ENCODE measurements at places on chromosomes 4 and X.

DNA sequence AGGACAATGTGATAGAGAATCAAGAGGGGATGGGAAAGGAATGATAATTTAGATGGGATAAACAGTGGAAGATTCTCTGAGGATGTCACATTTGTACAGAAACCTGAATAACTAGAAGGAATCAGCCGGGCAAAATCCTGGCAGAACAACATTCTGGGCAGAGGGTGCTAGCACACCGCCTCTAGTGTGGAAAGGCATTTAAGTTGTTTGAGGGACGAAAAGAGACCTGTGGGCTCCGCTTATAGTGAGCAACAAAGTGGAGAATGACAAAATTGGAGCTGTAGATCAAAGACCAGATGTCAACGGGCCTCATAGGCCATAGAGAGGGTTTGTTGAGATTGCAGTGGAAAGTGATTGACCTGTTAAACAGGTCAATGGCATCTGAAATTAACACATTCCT, 596.0 kb upstream of the SLIT2 start:
- DNase-seq = no peak

DNA sequence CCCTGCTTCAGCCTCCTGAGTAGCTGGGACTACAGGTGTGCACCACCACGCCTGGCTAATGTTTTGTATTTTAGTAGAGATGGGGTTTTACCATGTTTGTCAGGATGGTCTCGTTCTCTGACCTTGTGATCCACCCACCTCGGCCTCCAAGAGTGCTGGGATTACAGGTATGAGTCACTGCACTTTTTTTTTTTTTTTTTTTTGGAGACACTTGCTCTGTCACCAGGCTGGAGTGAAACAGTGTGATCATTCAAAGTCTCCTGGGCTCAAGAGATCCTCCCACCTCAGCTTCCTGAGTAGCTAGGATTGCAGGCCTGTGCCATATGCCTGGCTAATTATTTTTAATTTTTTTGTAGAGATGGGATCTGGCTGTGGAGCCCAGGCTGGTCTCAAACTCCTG, 338.8 kb downstream of the PPP3CA start:
- DNase-seq = no peak

DNA sequence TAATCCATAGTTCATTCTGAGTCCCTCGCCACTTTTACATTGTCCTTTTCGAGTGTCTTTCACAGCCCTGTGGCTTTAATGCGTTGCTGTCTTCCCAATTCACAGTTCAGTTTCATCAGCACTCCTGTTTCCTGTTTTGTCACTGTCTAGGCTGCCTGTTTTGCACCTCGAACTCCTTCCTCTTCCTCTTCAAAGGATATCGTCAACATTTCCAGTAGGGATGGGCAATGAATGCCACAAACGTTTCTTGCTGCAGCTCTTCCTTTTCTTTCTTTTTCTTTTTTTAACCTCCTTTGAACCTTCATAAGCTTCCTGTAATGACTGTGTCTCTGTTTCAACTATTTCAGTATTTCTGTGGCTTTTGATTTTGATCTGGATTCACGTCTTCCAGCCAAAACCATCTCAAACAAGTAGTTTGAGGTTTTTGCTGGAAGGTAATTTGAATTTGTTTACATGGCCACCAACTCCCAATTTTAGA, 105.4 kb downstream of the ANXA3 start:
- DNase-seq = peak; percentile 86

DNA sequence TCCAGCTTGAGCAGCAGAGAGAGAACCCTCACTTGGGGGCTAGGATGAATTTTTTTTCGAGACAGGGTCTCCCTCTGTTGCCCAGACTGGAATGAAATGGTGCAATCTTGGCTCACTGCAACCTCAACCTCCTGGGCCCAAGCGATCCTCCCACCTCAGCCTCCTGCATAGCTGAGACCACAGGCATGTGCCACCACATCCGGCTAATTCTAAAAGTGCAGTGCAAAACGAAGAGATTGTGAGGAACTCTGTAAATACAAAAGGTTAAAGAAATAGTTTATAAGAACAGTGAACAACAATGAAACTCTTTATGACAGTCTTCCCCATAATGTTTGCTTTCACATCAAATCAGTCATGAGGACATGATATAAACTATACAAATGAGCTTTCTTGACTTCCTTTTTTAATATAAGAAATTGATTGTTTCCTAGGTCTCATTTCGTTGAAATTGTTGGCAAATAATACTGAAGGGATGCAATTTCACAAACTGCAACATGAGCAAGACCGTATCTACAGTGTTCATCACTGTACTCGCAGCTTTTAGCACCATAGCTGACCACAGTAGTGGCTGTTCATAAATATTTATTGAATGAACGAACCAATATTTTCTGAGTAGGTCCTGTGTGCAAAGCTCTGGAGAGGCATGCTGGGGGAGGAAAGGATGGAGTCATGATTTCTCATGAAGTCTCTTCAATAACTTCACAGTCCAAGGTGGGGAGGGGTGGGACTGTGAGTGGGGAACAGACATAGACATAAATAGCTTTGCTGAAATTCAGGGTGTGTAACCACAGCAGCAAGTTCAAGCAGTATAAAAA, 116.1 kb downstream of the SHROOM3 start:
- no peak for DNase-seq

DNA sequence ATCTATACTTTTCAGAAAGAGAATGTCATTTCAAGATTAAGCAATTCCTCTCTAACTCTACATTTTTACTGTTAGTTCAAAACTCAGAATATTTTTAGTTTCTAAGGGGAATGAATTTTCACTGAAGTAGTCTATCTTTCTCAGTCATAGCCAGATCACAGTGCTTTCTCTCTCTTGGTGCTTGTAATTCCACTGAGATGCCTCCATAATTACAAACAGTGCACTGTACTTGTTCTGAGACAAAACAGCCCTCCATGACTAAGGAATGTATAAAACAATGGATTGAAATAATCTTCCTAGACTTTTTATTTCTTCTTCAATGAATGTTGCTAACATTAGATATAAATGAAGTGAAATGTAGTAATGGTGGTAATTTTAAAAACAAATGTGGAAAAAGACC, 603.2 kb upstream of the FAM241A start:
- DNase-seq = no peak

GRCh38 chr4:176781739-176782100, 11.0 kb downstream of the VEGFC start:
- DNase-seq = no peak

GRCh38 chr4:85886665-85887064, 411.7 kb downstream of the ARHGAP24 start:
- DNase-seq = no peak
